Activated CD4-positive, alpha-beta T cell treated with anti-CD3 and anti-CD28 coated beads for 4 hours (primary cell): ENCODE measurements at places on chromosomes 3 and 15.

DNA sequence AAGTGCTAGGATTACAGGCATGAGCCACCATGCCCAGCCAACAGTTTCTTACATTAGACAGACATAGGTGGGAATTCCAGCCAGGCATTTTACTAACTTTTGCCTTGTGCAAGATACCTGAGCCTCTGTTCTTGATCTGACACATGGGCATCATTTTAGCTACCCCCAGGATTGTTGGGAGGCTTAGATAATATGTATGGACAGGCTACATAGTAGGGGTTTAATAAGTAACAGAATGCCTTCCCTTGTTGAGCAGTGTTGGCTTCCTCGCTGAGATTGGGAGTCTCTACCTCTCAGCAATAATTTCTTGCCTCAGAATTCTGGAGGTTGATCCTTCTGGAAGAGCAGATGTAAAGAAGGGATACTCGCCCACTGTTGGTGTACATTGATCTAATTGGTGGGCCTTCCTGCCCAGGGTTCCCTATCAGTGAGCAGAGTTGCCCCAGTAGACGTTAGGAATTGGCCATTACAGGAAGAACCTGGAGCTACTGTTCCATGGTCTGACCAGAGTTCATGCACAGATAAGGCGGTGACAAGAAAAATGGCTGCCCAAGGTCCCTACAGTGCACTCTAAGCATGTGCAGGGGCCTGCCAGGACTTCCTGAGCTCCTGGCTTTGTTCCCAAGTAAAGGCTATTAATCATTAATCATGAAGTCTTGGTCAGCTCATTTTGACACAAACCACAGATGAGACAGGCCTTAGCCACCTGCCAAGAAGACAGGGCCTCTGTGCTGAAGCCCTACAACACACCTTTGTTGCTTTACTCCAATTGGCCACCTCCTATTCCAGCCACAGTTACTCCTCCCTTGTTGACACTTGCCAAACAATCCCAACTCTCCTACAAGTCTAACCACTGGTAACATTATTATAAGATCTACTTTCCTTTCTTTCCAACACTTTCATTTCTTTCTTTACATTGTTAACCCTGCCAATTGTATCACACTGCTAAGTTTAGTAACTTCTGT lies 5.0 kb upstream of the IL17RE start:
- DNase-seq = no peak

- no peak for DNase-seq
Measured at GRCh38 chr3:100465892-100466777, 26.3 kb upstream of the TMEM45A start.

DNA sequence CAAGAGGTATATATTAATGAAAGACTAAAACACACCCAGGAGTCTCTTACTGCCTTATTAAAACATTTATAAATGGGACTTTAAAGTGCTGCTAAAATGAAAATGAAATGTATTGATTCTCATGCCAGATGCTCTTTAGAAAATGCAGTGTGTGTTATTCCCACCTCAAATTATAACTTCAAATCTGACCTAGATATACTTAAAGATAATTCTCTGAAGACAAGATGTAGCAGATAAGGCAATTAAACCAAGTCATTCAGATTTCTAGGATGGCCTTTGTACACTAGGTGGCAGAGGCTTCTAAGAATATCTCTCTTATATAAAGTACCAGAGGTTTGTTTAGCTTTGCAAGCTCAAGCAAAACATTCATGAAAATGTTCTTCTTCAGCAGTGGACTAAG lies 26.9 kb upstream of the GOLGA8B start:
- DNase-seq = no peak

GRCh38 chr3:194178669-194179068 lies 42.7 kb downstream of the HES1 start:
- DNase-seq = no peak
